ENCODE measurements at places on chromosomes 3 and 15.
A peak's percentile ranks its signal among the peaks of the same experiment; 100 is the strongest.

DNA sequence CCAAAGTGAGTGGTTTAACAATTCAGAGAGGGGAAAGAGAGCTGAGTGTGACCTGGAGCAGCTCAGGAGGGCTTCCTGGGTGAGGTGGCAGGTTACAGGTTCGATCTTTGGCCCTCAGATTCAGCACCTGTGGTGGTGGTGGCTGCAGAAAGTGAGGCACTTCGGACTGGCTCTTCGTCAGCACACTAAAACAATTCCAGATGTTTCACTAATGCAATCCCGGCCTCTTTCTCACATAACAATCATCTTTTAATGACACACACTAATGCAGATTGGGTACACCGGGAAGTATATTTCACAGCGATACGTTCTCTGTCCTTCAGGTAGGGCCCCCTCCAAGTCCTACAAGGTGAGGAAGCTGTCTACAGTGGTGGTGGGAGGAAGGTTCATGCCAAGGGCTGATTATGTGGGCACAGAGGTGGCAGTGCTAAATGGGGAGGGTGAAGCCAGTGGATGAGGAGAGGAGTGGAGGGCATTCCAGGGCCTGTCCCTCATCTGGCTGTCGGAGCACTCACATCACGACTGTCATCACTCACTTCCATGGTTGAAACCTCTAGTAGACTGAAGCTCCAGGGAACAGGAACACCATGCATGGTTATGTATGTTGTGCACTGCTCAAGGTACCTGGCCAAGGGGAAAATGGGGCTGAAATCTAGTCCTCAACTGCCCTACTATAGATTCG, 171.1 kb downstream of the RAB11A start:
- peak; percentile 6 for DNase-seq

- DNase-seq, result no peak
Observed at GRCh38 chr3:196207159-196207832, 3.9 kb downstream of the ZDHHC19 start.

DNA sequence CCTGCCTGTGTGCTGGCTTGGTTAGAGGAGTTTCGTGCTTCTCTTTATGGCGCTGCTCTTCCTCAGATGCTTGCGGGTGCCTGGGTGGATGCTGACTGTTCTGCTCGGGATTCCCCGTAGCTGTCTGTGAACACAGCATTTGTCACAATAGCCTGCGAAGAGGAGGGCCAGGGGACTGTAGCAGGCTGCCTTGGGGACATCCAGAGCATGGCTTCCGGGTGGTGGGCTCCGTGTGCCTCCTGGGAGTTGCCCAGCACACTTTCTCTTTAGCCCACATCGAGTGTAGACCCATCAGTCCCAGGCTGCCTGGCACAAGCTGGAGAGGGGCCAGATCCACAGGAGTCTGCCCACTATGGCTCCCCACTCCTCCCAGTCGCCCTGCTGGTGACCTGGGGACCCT, 22.4 kb downstream of the LRRK1 start:
- DNase-seq, result no peak

DNA sequence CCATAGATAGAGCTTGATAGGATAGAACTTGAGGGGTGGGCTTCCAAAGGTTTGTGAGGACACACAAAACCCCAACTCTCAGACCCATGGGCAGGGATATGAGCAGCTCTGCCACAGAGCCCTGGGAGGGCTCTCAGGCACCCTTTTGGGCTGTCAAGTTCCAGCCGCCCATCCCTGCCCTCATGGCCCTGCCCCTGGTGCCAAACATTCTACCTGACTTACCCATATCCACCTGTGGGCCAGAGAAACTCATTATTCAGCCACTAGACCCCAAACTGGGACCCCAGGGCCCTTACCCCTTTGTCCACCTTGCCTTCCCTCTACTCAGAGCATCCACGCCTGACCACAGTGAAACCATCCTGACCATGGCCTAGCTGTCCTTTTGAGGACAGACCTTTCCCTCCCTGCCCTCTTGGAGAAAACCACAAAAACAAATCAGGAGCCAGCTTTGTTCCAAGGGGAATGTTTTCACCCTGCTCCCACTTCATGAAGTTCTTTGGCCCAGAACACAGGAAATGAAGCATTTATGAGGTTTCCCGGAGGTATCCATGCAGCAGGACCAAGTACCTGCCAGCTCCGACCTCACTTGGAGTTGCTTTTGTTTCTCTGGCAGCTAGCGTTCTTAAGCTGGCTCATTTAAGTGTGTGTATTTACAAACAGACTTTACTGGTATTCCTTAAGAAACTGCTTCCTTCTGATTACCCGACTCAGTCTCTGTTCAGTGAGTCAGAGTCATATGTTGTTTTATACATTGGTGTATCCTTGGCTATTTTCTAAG, 34.2 kb upstream of the GALNT15 start:
- peak; percentile 47 for DNase-seq

GRCh38 chr3:183287301-183287971, 34.4 kb downstream of the B3GNT5 start:
- peak; percentile 71 for DNase-seq

GRCh38 chr3:196220587-196220986, 4.3 kb downstream of the SLC51A start:
- no peak for DNase-seq

GRCh38 chr3:69893274-69893673, 106.3 kb upstream of the SAMMSON start:
- no peak for DNase-seq

DNA sequence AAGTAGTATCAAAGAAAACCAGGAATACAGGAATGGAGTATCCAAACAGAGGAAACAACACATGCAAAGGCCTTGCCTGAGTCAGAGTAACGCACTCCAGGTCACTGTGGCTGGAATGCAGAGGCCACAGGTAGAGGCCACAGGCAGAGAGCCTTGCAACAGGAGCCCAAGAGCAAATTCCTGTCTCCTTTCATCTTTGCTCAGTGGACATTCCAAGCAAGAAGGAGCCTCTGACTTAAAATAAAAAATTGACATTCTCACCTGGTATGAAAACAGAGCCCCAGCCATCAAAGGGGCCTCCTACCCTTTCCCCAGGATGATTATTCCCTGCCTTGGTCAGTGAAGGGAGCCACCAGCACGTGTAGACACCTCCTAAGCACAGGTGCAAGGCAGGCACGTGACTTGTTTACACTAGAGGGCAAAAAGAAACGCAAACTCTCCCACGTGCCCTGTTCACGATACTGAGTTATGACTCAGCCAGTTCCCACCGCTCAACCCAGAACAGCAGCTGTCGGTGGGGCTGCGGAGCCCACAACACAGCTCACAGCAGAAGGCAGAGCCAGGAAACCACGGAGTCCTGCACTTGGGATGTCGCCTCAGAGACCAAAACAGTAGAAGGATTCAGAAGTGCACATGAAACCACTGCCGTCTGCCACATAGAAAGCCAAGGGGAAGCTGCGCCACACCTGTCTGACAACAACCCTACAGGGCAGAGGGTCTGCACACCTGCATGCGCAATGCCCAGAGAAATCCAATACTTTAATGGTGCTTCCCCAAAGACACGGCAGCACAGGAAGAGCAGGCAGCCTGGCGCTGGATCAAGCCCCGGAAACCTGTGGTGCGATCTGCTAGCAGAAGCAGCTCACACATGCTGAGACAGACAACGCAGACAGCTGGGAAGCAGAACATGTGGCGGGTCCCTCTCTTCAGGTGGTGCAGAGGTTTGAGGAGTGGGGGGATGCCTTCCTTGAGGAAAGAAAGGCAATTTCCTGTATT, 52.1 kb downstream of the ITGB5 start:
- peak; percentile 76 for DNase-seq

- no peak for DNase-seq
Observed at GRCh38 chr15:91243826-91244225, 143.8 kb downstream of the SV2B start.

GRCh38 chr15:92878593-92879053, 21.5 kb upstream of the CHD2 start:
- no peak for DNase-seq

GRCh38 chr15:68894208-68894607, 36.1 kb upstream of the SPESP1 start:
- DNase-seq, result no peak

DNA sequence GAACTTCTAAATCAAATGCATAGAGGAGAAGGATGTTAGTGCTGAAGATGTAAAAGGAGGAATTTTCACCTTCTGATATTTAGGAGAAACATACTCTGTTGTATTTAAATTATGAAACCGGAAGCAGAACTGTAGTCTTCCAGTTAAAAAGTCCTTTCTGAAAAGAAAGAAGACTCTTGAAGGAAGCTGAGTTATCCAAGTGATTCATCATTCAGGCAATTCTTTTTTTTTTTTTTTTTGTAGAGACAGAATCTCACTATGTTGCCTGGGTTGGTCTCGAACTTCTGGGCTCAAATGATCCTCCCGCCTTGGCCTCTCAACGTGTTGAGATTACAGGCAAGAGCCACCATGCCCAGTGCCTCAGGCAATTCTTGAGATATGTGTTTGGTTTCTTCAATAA, 424.8 kb upstream of the TPM1 start:
- DNase-seq, result no peak

- DNase-seq, result no peak
Observed at GRCh38 chr3:194814878-194815357, 129.2 kb downstream of the FAM43A start.

DNA sequence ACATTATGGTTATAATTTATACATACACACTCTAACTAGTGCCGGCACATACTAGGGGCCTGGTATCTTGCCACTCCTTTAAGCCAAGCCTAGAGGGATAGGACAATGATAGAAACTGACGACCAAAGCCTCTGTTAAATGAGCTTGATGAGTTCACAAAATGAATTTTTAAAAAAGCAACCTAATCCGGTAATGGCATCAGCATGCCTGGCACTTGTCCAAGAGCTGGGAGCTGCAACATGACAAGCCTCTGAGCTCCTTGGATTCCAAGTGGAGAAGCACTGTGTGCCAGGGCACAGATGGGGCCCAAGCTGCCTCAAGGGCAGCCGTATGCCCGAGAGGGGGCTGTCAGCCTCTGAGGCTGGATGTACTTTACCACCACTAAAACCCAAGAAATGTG, 9.7 kb downstream of the ETV5 start:
- peak; percentile 80 for DNase-seq

- no peak for DNase-seq
Observed at GRCh38 chr3:105610473-105610872, 243.8 kb downstream of the ALCAM start.

DNA sequence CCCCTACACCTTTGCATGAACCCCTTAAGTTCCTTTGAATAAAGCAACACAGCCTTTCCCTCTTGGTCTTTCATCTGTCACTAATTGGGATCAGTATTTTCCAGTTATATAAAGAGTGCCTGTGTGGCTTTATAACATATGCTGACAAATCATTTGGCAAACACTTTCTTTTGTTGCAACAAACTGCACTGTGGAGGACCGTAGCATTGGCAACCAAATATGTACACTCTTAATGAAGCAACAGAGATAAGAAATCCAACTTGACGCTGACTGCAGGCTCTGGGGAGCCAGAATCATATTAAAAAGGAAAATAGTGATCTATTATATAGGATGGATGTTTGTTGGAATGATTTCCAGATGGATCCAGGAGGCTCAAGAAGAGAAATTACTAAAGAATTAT, 120.1 kb upstream of the PRICKLE2 start:
- DNase-seq, result peak; percentile 88

DNA sequence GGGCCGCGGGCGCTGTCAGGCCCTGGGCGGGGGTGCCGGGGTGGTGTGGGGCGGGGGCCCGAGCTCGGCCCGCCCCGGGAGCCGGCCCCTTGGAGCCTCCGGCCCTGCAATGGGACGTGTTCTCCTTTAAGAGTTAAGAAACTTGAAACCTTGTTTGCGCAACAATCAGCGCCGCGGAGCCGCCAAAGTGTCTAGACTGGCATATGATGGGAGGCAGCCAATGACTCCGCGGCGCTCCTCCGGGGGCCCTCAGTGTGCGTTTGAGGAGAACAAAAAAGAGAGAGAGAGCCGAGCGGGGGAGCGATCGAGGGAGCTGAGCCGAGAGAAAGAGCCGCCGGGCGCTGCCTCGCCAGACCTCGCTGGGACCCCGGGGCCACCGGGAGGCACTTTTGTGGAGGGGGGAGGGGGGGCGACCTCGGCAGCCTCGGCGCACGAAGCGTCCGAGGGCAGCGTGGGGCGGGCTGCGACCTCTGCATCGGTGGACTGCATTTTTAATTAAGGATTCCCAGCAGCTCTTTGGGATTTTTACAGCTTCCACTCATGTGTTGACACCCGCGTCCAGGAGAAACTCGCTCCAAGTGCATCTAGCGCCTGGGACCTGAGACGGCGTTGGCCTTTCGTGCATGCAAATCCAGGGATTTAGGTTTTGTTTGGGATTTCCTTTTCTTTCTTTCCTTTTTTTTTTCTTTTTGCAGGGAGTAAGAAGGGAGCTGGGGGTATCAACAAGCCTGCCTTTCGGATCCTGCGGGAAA, at the start of gene SMAD6:
TSS of gene SMAD6 (plus strand) at position 202 of the 752 bp plus-strand sequence. CDS start 1,023 bp downstream, outside the sequence.
- peak; percentile 99 for DNase-seq

DNA sequence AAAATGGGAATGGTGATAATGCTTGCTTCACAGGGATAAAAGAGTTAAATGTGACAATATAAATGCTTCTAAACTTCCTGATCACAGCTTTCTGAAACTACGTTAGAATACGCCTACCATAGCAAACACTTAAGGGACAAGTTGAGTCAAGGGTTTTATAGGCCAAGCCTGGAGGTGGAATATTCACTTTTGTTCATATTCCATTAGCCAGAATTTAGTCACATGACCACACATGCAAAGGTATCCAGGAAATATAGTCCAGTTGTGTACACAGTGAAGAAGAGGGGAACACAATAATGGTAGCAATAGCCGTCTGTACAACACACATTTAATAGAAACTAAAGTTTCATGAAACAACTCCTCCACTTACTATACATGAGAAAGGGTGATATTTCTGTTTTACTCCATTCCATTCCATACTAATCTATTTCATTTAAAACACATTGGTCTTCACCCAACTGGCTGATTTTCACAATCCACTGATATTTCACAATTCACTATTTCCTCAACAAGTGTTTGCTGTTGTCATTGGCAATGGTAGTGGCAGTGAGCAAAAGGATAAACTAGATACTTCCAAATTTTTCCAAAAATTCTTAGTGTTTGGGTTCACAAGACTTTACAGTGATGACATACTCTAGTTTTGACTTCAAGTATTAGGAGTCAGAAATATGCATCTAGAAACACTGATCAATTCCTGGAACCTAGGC, 270.9 kb downstream of the ERC2 start:
- no peak for DNase-seq

DNA sequence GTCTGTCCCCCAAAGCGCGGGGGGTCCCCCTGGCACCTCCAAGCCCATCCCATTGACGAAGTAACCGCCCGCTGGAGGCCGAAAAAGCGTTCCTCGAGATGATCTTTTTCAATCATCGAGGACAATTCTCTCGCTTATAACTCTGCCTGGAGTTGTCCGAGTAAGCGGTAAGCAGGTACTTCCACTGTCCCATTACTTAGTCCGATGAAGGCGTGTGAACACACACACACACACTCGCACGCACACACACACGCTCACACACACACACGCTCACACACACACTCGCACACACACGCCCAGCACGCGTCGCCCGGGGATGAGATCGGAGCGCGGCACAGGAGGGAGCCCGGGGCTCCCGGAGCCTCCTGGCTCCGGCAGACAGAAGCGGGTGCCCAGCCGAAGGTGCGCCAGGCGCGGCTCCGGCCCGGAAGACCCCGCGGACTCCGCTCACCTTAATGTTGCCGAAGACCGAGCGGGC, 430 bp downstream of the SLCO2A1 start:
- peak; percentile 18 for DNase-seq

- DNase-seq, result peak; percentile 86
Observed at GRCh38 chr3:162141272-162141791, 644.7 kb downstream of the OTOL1 start.

Data from fibroblast of skin of abdomen (primary cell).